Effector memory CD4-positive, alpha-beta T cell (primary cell): ENCODE measurements at places on chromosomes 16 and 17.

GRCh38 chr17:55496094-55496881 lies 15.0 kb downstream of the SMIM36 start:
- no peak for DNase-seq

GRCh38 chr17:78101112-78101511 lies 27.4 kb downstream of the TMC6 start:
- no peak for DNase-seq

- no peak for DNase-seq
These were observed 179.8 kb upstream of the HSBP1 start for GRCh38 chr16:83627996-83628395.

- DNase-seq, result no peak
These were observed 11.2 kb downstream of the SLC16A3 start for GRCh38 chr17:82239926-82240505.

DNA sequence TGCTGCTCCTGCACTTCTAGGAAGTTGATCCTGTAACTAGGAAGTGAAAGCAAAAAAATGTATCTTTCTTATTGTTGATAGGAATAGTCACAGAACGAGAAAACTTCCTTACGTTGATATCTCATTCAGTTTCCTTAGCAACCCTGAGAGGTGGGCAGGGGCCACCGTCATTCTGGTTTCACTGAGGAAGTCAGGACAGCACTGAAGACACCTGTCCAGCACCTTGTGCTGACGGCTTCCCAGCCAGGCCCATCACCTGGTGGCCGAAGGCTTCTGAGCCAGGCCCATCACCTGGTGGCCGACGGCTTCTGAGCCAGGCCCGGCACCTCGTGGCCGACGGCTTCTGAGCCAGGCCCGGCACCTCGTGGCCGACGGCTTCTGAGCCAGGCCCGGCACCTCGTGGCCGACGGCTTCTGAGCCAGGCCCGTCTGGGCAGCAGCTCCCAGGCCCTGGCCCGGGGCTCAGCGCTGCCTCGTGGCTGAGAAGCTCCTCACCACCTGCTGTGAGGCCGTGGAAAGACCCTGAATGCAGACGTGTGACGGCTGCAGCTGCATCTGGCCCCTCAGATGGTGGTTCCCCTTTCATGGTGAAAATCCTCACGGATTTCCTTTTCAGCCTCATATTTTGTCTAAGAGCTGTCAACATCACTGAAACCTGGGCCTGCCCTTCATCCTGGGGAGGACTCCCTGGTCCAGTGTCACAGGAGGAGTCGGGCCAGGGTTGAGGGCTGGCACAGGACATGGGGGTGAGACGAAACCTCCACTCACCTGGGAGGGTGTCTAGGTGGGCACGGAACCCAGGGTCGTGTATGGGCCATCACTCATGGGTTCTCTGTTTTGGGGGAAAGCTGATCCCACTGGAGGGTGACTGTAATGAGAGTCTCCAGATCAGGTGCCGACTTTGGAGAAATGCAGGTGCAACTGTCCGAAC lies 33.0 kb upstream of the ZNF750 start:
- no peak for DNase-seq

DNA sequence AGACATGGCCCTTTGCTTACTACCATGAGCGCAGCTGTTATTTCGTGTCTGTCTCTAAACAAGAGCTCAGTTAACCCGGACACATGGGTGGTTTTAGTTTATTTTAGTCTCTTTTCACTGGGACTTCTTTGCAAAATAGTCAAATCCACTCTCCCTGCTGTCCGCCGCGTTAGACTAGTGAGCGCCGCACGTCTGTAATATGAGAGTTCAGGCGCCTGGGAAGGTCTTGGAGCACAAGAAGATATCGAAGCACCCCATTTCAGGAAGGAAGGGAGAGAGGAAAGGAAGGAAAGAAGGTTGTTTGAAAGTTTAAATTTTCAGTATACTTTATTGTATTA lies 111.0 kb upstream of the CHMP6 start:
- no peak for DNase-seq

- peak; percentile 70 for DNase-seq
These were observed at the start of the genes NPLOC4 and TSPAN10 for GRCh38 chr17:81636505-81637288. Gene NPLOC4, minus strand, starts transcription at chr17:81637112. Its CDS starts 182 bp downstream, at chr17:81636930. Gene TSPAN10, plus strand, starts transcription at chr17:81637196. Its CDS starts 5,217 bp downstream, at chr17:81642413.

DNA sequence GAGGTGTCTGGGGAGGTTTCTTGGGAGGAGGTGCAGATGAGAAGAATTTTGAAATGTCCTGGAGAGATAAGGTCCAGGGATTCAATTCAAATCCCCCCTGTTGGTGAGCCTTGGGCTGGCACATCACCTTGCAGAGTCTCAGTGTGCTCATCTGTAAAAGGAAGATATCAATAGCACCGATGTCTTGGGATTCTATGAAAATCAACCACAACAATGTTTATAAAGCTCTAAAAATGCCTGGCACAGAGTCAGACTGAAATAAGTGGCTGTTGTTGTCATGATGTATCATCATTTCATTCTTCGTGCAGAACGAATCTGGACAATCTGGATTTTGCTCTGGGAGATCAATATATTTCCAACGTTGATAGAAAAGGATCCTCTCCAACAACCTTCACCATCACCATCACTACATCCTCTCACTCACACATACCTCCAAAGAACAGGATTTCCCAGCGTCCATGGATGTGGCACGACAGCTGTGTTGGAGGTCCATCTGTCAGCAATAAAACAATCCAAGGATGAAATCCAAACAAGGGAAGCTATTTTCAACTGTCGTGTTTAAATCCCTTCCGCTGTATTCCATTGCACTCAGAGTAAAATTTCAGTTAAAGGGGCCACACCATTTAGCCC lies 393.7 kb upstream of the DYNLRB2 start:
- DNase-seq, result no peak

- DNase-seq, result no peak
These were observed 99.1 kb upstream of the RBBP6 start for GRCh38 chr16:24440306-24440705.

GRCh38 chr17:74393346-74393942 lies 26.1 kb downstream of the GPR142 start:
- no peak for DNase-seq

DNA sequence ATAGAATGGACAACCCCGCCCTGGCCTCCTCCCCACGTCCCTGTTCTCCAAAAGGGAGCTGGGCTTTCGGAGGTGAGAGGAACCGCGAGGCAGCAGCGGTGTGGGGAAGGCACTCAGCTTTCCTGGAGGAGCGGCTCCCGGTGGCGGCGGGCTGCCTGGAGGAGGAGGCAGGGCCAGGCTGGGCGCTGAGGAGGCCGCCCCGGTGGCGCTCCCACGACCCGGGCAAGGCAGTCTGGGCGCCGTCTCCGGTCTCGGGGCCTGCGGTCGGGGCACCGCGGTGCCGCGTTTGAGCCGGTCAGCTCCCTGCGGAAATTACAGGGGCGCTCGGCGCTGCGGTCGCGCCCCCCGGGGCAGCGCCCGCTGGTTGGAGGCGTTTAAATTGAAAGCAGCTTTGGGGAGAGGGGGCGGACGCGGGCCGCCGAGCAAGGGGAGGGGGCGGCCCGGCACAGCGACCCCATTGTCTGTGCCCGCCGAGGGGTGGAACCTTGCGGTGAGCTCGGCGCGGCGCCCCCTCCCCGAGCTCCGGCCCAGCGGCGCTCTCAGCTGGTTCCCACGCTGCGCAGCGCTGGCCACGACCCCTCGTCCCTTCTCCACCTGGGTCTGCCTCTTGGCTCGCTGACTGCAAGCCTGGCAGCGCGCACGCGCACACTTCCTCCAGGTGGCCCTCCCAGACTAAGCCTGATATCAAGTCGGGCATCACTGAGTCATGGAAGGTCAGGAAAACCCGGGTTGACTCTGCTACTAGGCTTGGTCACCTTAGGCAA lies 58.7 kb upstream of the DLX4 start:
- no peak for DNase-seq

GRCh38 chr16:88538366-88539060 lies 31.7 kb upstream of the ZC3H18 start:
- DNase-seq, result no peak

DNA sequence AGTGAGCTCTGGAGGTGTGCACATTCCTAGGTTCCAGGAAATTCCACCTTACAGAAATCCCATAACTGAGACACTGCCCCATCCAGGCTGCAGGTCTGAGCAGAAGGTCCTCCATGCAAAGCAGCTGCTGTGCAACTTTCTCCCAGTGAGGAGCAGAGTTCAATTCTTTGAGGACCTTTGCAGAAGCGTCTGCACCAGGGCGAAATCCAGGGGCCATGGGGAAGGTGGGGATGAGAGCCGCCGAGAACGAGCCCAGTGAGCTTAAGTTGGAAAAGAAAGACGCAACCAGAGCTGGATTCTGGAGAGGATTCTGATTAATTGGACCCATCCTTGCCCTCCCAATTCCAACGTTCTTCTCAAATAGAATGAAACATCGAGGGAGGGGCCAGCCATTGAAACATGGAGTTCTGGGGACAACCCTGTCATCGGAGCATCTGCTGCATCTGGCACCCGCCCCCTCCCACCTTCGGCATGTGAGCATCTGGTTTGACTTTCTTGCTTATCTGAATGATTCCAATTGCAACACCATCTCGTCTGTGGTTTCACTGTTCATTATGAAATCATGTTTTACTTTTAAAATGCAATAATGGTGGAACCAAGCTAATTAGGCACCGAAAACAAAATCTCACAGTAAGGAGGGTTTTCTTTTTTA lies 190.6 kb upstream of the FOXF1 start:
- DNase-seq, result no peak

DNA sequence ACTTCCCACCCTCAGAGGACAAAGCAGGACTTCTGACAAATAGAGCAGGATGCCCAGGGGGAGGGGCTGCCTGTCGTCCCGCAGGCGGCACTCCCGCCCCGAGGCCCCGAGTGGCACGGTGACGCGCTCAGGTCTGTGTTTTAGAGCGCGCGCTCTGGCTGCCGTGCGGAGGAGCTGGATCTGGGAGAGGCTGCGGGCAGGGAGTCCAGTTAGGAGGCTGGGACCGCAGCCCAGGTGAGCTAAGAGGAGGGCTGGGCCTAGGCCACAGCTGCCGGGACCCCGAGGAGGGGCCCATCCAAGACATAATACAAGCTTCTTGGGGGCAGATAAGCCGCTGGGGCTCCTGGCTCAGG lies 6.4 kb downstream of the DOC2A start:
- DNase-seq, result no peak

- no peak for DNase-seq
These were observed 52.5 kb downstream of the TMEM114 start for GRCh38 chr16:8537691-8538342.

GRCh38 chr17:72710834-72711233 lies 381.7 kb downstream of the SLC39A11 start:
- no peak for DNase-seq
